ENCODE measurements at places on chromosomes 7 and 10. TPM values are rescaled to one million over a fixed set of nuclear protein-coding genes. Genes with fewer than 3 reads are reported as not detected.

The PCLO gene
- total RNA-seq = 4.4 TPM

The ANKRD61 gene
- total RNA-seq = not detected

The ACTR3C gene
- 6.1 TPM for total RNA-seq

The TUBAL3 gene
- total RNA-seq = 0.12 TPM

The ZNF727 gene
- 0.48 TPM for total RNA-seq

The NUTM2B gene
- 0.24 TPM for total RNA-seq

The ZNF398 gene
- 9.3 TPM for total RNA-seq

The VENTX gene
- total RNA-seq = 0.12 TPM

The MYL10 gene
- not detected for total RNA-seq
